ENCODE measurements at places on chromosomes 12 and 14.
A peak's percentile ranks its signal among the peaks of the same experiment; 100 is the strongest.

DNA sequence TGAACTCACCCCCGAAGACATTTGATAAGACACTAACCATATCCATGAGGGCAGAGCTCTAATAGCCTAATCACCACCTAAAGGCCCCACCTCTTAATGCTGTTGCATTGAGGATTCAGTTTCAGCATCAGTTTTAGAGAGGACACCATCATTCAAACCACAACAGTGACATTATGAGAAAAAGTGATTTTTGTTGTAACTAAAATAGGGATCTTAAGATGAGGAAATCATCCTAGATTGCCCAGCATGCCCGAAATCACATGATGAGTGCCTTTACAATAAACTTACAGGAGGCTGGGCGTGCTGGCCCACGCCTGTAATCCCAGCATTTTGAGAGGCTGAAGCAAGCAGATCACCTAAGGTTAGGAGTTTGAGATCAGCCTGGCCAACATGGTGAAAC lies 9.7 kb upstream of the GLT1D1 start:
- no peak for DNase-seq

GRCh38 chr14:98573082-98573481 lies 698.9 kb downstream of the BCL11B start:
- DNase-seq: no peak

- no peak for DNase-seq
Measured at GRCh38 chr12:1439687-1440086, 154.7 kb downstream of the FBXL14 start.

DNA sequence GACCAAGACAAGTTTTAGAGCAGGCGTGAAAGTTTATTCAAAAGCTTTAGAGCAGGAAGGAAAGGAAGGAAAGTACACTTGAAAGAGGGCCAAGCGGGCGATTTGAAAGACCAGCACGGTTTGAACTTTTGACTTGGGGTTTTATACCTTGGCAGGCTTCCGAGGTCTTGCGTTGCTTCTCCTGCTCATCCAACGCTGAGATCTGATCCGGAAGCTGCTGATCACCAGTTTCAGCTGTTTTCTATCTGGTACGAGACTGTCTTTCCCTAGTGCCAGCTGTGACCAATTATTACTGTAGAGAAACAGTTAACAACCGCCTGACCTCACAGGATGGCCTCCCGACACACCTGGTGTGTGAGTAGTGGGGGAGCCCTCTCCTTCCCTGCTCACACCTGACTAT lies 20.6 kb upstream of the SNRPF start:
- peak; percentile 51 for DNase-seq

GRCh38 chr12:69240631-69240995 lies 1.2 kb downstream of the CPSF6 start:
- no peak for DNase-seq

DNA sequence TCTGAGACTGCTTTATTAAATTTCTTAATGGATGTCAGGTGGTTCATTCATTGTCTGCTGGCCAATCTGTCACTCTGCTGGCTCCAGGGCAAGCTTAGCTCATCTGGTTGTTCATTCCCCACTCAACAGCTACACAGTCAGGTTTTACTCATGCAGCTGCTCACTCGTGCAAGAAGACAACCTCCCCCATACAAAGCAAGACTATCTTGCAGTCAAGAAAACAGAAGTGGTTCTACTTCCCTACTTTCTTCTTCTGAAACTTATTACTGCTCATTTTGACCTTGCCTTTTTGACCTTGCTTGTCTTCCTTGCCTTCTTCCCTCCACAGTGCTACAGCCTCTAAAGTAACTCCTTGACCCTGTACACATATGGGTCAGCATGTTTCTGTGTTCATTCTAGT lies 277.9 kb downstream of the SSPN start:
- peak; percentile 16 for DNase-seq

DNA sequence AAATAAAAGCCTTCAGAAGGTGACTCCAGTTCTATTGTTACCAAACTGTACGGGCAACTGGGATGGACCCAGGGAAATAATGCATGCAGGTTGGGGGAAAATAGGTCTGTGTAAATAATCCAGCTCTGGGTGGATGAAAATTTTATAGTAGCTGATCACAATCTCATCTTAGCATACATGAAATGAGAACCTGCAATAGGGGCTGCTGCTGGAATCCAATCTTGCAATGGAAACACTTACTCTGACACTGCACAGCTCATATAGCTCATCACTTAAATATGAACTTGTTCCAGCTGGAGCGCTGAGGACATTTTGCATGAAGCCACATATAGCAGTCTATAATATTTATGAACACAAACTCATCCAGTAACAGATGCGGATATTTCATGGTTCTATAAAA lies 40.1 kb upstream of the GAS2L3 start:
- no peak for DNase-seq

GRCh38 chr14:96722736-96723135 lies 74.4 kb upstream of the VRK1 start:
- no peak for DNase-seq

GRCh38 chr12:69065775-69066174 lies 132.8 kb upstream of the CPM start:
- peak; percentile 37 for DNase-seq

DNA sequence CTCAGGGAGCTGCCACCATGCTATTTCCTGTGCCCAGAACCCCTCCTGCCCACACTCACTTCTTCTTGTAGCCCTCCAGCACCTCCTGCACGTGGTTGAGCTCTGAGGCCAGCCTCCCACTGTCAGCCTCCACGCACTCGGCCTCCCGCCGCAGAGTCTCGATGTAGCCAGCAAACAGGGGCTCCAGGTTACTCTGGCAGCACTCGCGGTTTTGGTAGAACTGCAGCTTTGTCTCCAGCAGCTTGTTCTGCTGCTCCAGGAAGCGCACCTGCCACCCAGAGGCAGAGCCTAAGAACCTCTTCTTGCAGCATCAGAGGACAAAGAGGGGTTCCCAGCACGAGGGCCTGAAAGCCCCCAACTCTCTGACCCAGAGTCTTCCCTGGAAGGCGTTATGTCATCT lies 2.1 kb downstream of the KRT83 start:
- peak; percentile 18 for DNase-seq

DNA sequence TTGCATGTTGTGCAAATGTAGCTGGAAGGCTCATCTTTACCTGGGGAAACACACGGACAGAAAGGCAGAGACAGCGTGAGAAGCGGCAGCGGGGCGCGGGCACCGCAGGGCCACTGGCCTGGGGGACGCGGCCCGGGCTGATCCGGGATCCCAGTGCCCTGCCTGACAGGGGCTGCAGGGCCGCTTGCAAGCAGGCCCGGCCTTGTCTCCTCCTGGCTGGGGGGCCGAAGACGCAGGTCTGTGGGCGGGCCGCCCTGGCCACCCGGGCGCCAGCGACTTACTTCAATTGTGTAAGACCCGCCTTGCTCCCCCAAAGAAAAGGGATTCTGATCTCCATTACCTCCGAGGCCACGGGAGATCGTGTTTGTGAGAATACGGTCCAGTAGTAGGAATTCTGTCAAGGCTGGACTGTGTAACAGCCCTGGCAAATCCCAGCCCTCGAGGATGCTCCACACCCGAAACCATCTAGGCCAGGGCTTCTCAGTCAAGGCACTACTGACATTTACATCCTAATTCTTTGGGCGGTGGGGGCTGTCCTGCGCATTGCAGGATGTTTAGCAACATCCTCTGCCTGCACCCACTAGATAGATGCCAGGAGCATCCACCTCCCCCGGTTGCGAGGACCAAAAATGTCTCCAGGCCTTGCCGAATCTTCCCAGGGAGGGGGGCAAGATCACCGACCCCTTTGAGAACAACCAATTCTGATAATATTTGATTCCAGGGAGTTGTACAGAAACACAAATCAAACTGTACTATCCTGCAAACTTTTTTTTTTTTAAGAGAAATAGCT lies 95.6 kb downstream of the BCL11B start:
- no peak for DNase-seq

DNA sequence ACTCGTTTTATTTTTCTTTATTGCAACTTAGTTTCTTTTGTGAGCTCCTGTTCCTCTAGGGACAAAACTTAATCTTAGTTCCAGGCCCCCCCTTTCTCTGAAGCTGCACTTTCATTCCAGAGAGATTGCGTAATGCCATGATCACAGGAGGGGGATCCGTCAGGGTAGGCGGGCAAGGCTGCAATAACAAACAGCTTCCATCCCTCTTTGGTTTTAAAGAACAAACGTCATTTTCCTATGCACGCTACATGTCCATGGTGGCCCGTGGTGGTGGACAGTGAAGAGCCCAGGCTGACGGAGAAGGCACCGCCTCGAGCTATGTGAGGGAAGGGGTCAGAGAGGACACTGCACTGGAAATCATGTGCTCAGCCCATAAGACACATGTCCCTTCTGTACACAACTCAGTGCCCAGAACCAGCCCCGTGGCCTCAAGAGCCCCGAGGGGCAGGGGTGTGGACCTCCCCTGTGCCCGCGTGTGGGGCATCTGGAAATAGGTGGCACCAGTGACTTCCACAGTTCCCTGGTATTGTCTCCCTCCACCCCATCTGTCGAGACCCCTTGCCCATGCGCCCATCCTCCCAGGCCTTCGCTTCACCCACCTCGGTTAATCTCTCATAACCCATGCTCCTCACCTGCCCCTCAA lies 161.4 kb downstream of the ADGRD1 start:
- no peak for DNase-seq

- peak; percentile 93 for DNase-seq
Measured at GRCh38 chr12:48183091-48183875, at the start of gene CCDC184. Gene CCDC184, plus strand, starts transcription at chr12:48183644. Its CDS starts 479 bp downstream, at chr12:48184123.

- no peak for DNase-seq
Measured at GRCh38 chr12:19998961-19999804, 369.2 kb upstream of the PDE3A start.
